ENCODE measurements at places on chromosomes 5 and 9.
A peak's percentile ranks its signal among the peaks of the same experiment; 100 is the strongest.

- no peak for DNase-seq
Measured at GRCh38 chr5:61449804-61450492, 117.9 kb downstream of the ZSWIM6 start.

DNA sequence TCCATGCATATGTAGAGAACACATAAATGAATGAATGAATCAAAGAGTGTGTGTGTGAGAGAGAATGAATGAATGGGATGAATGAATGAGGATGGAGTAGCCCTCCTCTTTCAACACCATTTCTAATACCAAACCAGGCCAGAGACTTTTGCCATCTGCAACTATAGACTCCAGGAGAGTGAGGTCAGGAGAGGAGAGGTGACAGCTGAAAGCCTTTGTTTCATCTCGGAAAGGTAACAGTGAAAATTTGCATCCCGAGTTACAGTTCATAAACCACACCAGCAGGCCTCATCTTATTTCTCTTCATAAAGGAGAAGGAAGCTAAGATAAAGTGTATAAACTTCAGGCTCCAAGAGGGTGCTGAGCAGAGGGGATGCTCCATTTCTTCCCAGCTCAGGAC, 255.3 kb upstream of the KLF4 start:
- no peak for DNase-seq

- no peak for DNase-seq
Measured at GRCh38 chr5:21058289-21058688, 1070.3 kb upstream of the CDH18 start.

DNA sequence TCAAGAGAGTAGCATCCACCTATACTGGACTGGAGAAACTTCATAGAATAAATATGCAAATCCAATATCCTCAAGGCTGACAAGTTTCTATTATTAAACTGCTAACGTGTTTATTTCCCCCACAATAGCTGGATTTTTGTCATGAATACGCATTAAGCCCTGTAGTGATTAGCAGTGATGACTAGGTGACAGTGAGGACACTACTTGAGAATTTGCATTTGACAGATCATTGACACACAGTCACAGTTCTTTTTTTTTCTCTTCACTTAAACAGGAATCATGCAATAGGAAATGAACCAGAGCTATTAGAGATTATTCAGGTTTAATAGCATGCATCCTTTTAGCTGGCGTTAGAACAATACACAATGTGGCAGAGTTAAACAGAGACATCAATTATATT, 35.3 kb downstream of the MPDZ start:
- no peak for DNase-seq

GRCh38 chr9:81377320-81377719, 312.0 kb downstream of the TLE1 start:
- DNase-seq = no peak

DNA sequence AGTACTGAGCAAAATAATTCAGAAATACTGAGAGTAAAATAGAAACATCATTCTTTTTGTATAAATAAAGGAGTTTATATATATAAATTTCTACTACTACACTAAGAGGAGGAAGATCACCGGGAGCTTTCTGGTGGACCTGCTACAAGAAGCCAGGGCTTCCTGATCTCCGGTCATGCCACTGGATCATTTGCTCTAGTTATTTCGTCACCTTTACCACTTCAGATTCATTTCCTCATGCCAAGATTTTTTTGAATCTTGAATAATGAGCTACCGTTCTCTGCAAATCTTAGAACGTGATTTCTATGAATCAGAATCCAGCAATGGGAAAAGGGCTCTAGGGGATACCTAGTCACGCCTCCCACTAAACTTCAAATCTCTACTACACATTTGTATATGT, 51.9 kb upstream of the TBC1D9B start:
- no peak for DNase-seq

DNA sequence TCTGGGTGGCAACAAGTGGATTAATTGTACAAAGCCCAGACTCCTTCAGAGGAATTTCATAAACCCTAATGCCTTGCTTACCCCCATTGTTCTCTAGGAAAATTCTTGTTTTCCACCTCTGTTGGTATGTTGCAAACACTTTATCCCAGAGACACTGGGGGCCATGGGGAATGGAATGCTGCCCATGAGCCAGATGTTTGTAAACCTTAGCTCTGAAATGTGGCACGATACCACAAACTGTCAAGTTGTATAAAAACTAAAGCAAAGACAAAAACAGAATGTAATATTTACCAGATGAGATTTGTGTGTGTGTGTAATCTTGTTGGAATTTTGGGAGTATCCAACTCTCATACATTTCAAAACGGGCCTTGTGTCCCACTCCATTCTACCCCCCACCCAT, 465.0 kb downstream of the EBF1 start:
- DNase-seq = no peak

- DNase-seq = no peak
Measured at GRCh38 chr5:14450018-14450524, 131.5 kb upstream of the OTULINL start.

DNA sequence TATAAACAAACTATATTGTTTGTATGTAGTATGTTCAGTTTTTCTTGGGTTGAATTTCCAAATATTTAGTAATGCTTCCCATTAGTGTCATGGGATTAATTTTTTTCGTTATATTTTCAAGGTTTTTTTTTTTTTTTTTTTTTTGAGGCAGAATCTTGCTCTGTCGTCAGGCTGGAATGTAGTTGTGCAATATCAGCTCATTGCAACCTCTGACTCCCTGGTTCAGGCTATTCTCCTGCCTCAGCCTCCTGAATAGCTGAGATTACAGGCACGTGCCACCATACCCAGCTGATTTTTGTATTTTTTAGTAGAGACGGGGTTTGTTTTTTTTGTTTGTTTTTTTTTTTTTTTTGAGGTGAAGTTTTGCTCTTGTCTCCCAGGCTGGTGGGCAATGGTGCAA, 10.6 kb downstream of the DDX46 start:
- no peak for DNase-seq

DNA sequence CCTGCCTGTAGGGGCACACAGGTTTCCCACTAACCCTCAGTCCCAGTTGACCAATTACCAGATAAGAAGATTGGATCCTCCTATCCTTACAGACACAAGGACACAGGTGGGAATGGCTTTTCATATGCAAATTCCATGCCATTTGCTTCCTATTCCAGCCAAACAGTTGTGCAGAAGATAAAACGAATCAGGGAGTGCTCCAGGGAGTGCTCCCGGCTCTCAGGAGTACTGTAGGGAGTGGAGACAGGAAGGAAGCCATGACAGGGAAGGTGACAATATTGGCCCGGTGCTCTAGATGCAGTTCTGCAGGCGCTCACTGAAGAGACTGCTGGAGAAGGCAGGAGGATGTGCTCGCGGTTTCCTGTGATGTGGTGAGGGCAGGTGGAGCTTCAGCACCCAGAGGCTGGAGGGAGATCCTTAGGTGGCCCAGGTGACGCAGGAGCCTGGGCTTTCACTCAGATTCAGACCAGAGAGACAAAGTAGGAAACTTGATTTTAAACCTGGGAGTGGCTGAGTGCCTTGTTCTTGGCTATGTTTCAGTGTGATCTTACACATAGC, 260.0 kb downstream of the AUH start:
- peak; percentile 32 for DNase-seq

GRCh38 chr9:104075801-104076753, 18.0 kb upstream of the SMC2 start:
- DNase-seq = no peak

DNA sequence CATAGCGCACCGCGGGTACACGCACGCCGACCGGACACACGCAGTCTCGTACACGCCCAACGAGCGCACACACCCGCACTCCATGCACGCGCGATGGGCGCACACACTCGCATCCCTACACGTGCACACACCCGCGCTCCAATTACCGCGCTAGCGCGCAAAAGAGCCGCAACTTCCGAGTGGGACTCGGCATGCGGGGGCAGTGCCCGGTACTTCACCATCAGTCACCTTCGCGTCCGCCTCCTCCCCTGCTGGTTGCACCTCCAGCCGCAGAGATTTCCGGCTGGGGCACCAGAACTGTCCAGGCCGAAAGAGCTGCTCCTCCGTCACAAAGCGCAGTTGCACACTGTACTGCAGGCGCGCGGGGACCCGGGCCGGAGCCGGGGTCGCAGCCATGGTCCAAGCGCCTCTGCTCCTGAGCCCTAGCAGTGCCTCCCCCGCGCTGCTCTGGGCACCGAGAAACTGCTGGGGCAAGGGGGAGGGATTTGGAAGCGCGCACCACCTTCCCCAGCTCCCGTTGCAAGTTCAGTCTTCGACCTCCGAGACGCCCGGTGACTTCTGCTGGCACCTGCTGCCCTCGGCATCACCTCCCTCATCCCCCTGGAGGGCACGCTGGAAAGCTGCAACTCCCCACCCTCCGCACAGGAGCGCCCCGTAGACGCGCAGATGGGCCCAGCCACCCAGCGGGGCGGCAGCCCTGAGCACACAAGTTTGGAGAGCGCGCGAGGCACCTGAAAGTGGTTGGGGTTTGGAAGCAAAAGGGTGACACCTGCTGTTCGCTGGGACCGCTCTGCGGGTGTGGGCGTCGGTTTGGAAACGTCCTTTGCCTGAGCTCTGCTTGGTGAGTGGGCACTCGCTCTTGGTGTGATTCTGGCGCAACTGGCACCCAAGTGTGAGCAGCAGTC, 337.4 kb upstream of the PUM3 start:
- DNase-seq = no peak

GRCh38 chr9:114722081-114722621, 40.2 kb upstream of the TEX48 start:
- DNase-seq = no peak

- DNase-seq = no peak
Measured at GRCh38 chr9:89621031-89621430, 16.2 kb downstream of the GADD45G start.

GRCh38 chr5:138282920-138283742, 8.7 kb upstream of the GFRA3 start:
- no peak for DNase-seq

DNA sequence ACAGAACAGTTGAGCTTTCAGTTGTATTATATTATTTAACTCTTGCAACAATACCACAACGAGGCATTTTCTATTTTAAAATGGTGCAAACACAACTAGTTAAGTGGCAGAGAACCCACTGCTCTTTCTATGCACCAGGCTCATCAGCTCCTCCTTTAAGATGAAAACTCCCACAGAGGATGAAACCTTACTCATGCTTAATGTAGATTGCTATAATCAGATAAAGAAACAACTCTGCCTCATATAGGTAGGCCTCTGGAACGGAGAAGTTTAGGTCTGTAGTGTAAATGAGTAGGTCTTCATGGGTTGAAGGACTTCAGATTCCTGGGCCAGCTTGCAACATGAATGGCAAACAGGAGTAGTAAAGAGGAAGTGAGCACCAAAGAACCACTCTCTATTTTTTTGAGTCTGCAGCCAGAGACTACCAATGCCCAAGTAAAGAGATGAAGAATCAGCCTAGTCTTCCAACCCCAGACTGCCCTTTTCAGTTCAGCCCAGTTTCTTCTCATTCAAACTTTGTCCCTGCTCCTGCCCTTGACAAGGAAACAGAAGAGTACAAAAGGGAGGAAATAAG, 33.9 kb downstream of the HACD4 start:
- DNase-seq = no peak

GRCh38 chr9:14349447-14350348, 35.8 kb upstream of the NFIB start:
- no peak for DNase-seq

- no peak for DNase-seq
Measured at GRCh38 chr9:111301195-111301594, 28.8 kb downstream of the OR2K2 start.

GRCh38 chr9:18666986-18667772, 193.2 kb downstream of the ADAMTSL1 start:
- no peak for DNase-seq

GRCh38 chr5:153792305-153792704, 246.4 kb downstream of the FAM114A2 start:
- DNase-seq = no peak

DNA sequence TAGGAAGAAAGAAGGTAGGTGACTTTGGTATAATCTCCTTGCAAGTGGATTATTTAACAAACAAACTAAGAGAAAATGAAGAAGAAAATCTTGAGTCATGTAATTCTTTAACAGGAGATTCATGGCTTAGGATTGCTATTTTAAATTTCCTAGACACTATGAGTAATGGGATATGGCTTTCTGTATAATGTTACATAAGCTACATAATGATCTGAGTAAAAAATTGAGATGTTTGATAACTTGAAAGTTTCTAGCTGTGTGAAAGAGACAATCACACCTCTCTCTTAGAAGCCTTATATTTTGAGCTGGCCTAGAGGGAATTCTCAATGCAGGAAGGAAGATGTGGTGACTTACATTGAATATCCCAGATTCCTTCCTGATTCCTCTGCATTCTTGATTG, 92.5 kb downstream of the CDH9 start:
- DNase-seq = no peak

- DNase-seq = no peak
Measured at GRCh38 chr5:78116167-78116566, 178.3 kb downstream of the AP3B1 start.

- DNase-seq = no peak
Measured at GRCh38 chr5:162360373-162360931, 292.9 kb downstream of the GABRG2 start.

DNA sequence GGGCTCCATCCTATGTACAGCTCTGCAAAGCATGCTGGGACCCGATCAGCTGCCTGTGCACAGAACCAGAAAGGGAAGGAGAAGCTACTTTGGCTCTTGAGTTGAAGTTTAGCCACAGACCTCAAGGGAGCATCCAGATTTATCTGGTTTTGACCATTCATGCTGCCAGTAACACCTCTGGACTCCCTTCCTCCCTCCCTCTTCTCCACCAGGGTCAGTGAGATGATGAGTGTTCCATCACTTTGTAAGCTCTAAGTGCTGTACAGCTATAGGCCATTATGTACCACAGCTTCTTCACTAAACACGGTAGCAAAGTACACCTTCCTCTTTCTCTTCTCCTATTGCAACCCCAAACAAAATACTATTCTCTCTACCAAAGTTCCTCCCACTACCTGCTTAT, 77.9 kb downstream of the GLIS3 start:
- no peak for DNase-seq

DNA sequence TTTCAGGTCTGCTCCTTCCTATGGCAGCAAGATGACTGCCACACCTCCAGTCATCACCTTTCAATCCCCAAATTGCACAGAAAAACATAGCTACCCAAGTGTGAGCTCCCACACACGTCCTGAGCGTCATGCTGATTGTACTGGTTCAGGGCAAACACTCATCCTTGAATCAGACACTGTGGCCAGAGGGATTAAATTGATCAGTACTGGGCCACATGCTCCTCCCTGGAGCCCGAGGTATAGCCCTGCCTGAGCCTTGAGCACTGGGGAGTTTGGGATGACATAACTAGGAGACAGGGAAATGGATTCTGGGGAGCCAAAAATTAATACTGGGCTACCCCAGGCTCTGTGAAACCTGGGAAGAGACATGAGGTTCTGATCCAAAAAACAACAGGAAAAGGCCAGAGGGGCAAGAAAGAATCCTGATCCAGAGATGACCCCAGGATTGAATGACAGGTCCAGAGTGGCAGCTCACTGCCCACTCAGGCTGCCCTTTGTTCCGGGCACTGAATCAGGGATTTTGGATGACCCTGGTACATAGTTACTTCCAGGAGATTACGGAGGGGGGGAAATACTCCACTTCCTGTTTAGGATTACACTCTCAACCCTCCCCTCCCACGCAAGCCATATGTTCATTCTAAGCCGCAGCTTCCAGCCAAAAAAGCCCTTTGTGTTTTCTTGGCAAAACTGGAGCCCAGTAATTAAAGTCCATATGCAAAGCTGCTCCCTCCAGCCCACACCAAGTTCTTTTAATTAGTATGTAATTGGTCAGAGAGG, 141.6 kb upstream of the SPRY4 start:
- DNase-seq = no peak

GRCh38 chr5:178121391-178122276, 8.3 kb downstream of the N4BP3 start:
- no peak for DNase-seq

- DNase-seq = no peak
Measured at GRCh38 chr9:97372580-97372979, 39.3 kb upstream of the TDRD7 start.

- no peak for DNase-seq
Measured at GRCh38 chr9:4490705-4491625, 697 bp downstream of the SLC1A1 start.
